ENCODE measurements at places on chromosomes 12 and 14. TPM values are rescaled to one million over a fixed set of nuclear protein-coding genes. Genes with fewer than 3 reads are reported as not detected.

DNA sequence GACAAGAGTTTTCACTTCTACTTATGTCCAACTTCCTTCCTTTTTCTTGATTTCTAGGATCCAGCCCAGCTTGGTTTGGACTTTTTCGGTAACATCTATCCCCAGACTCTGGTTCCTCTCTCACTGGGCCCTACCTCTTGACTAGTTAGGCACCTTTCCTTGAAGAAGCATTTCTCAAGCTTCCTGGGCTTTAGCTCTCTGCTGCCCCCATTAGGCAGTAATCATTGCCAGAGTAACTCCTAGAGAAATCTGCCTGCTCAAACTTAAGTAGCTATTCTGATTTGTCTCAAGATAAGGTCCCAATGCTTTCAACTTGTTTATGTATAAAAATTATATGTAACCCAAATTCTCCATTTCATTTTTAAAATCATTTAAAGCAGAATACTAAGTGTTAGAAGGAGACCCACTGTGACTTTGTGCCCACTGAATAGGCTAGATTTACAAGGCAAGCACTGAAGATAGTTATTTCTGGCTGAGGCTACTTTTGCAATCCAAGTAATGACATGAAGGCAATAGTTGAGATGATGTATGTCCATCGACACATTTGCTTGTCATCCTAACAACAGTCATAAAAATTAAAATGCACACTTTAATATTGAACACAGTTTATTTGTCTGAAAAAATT, 275.0 kb upstream of the G2E3 start:
- DNase-seq, result peak; percentile 73

GRCh38 chr14:57549765-57550420, 56.2 kb upstream of the CCDC198 start:
- no peak for DNase-seq

GRCh38 chr12:55946553-55946952, 15.6 kb downstream of the DGKA start:
- no peak for DNase-seq

GRCh38 chr14:45290547-45290946, 37.5 kb upstream of the MIS18BP1 start:
- no peak for DNase-seq

DNA sequence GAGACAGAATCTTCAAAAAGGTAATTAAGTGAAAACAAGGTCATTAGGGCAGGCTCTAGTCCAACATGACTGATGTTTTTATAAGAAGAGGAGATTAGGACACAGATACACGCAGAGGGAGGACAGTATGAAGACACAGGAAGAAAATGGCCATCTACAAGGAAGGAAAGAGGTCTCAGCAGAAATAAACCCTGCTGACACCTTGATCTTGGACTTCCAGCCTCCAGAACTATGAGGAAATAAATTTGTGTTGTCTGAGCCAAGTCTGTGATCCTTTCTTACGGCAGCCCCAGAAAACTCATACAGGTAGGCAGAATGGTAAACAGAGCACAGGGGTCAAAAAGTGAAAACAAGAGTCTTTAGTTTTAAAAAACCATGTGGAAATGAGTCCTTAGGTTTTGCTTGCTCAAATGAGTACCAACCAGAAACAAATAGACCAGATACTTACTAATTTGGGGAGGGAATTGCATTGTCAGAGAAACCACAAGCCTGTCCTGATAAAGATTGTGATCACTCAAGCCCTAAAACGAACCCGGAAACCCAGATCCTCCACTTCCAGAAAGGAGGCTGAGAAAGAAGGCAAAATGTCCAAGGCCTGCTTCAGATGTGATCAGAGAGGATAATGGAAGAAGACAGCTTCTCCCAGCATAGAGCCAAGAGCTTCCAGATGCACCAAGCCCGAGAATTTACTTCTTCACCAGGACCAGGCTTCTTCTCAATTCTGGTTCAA, 93.9 kb downstream of the DUSP6 start:
- DNase-seq, result no peak

- DNase-seq, result peak; percentile 76
Measured at GRCh38 chr12:48980389-48980952, 2.3 kb downstream of the WNT1 start.

DNA sequence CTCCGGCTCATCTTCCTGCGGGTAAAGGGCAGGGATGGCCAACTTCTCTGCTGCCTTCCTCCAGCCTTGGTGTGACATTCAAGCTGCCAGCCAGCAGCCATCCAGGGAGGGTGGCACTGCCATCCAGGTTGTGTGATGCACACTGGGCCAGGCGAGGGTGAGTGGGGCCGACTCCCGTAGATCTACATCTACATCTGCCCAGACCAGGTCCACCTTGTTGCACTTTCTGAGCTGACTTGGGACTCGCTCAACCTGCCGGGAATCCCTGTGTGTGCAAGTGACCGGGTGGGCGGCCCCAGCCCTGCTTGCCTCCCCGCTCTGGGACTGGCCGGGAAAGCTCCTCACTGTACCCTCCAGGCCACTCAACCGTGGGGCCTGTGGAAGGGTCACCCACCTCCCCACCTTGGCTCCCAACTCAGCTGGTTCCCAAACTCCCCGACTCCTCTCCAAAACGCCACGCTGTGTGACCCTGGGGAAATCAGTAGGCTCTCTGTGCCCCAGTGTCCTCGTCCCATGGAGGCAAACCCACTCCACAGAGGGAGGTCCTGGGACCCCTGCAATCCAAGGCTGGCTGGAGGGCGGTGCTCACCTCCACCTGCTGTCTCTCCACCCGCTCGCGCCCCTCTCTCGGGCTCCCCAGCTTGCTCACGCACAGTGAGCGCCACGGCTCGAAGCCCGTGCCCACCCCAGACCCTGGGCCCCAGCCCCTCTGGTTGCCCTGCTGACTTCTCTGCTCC, 14.7 kb downstream of the JAG2 start:
- no peak for DNase-seq

- DNase-seq, result no peak
Measured at GRCh38 chr12:101592448-101592847, 2.3 kb upstream of the MYBPC1 start.

GRCh38 chr12:106493531-106493930, 89.3 kb upstream of the RFX4 start:
- DNase-seq, result no peak

SMCO2 gene
- 0.32 TPM for total RNA-seq

KCNJ8 gene
- 1.9 TPM for total RNA-seq

CNTN1 gene
- total RNA-seq, result 16.9 TPM

Data from WTC11 (cell line).